ENCODE measurements at places on chromosomes 5 and 9.

DNA sequence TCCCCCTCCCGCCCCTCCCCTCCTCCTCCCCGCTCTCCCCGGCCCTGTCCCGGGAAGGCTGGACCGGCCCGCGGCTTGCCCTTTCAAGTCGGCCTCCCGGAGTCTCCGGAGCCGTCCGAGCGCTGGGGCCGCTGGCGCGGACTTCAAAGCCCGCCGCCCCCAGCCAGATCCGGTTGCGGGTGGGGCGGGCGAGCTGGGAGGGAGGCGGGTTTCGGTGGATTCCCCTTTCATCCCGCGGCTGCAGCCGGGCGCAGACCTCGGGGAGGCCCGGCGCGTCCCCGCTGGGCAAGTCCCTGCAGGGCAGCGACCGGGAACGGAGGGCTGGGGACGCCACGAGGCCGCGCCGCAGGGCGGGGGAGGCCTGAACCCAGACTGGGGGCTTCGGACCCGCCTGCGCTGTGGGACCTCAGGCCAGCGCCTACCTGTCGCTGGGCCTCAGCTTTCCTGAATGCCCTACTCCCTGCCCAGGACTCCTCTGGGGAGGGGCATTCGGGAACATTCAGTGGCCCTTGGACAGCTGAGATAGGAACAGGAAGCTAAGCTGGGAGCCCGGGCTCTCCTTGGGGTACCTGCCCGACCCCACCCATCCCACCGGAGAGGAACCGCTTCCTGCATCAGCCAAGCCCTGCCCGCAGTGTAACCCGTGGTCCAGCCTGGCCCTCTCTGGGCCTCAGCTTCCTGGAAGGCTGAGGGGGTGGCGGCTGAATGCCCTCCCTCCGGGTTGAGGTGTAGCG lies 23.4 kb downstream of the C9orf50 start:
- DNase-seq: no peak

DNA sequence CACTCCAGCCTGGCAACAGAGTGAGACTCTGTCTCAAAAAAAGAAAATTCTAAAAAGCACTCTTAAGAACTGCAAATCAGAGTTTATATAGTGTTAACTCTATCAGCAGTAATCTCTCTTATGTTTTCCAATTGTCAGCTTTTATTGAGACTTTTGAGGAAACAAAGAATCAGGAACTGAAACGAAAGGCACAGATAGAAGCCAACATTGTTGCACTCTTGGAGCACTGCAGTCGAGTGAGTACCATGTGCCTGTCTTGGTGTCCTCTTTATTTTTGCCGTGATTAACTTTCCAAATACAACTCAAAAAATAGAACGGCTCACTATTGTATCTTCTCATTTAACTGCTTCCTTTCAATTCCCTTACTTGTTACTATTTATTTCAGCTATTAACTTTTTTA lies 41.7 kb upstream of the LRRC19 start:
- DNase-seq: no peak

DNA sequence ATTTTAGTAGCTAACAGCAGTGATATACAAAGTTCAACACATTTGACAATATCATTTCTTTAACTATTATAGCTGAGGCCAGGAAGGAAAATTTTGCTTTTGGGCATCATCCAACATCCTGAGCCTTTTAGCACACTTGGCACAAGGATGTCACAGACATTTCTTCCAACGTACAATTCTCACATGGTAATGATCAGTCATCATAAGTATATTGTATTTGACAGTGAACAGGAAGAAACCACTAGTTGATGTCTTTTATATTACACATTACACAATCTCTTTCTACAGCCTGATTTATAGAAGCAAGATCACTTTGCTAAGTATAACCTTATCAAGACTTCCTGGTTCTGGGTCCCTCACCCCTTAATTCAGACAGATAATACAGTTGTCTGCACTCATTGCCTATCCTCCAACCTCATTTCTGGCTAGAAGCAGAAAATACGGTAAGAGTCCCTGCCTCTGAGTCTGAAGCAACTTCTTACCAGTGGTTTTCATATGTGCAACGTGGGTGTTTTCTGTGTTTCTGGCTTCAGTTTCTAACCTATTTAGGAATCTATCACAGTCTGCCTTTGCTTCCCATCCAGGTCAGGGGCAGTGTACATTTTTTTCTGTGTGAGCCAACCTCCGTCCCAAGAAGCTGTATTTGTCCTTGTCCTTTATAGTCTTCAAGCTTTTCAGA lies 167.8 kb downstream of the PAM start:
- no peak for DNase-seq

DNA sequence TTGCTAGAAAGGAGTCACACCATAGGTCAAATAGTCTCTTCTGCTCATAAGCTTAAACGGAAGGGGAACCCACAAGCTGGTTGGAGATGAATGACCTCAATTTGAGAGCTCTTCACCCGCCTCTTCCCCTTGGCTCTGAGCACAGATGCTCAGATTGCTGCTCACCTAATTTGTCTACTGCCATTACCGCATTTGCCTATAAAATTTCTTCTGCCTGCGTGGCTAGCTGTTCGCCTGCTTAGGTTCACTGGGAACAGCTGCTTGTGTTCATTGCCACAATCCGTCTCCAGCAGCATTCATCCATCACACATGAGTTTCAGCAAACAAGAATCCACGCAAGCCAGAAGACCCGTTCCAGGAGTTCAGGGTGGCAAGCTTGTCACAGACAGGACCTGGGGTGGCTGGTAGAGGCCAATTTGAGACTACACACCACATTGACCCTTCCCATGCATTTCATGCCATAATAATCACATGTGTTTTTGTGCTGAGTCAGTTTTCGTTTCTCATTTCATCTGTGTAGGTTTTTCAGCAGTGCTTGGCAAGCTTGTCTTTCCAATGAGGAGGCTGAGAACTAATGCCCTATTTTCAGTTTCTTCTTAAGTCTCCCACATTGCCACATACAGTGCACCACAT lies 50.2 kb upstream of the DNAH5 start:
- no peak for DNase-seq

DNA sequence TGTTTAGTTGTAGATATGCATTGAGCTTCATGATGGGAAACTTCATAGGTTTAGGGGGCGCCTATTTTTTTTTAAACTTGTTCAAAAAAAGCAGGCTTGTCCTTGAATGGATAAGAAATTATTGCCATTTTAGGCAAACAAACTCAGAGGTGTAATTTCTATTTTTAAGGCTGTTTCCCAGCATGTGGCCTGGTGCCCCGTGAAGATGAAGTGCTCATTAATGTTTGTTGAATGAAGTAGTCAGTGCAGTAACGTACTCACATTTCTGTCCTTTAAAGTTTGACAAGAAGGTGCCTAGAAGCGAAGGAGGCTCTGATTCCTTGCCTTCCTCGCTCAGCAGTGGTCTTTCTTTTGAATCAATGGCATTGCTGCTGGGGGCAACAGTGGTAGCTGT lies 54.3 kb downstream of the ZNF618 start:
- no peak for DNase-seq

DNA sequence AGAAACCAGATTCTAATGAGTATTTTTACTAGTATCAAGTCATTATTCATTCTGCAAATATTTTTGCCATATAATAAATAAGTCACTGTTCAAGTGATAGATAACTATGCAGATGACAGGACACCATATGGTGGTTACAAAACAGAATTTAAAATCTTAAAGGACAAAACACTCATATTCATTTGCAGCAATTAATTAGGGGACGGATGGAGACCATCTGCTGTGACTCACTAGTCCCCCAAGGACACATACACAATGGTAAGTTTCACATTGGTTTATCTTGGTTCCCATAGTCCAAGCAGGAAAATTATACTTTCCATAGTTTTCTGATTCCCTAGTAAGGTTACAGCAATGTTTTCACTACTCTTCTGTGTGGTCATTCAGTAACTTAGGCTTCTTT lies 28.4 kb upstream of the SPATA31C2 start:
- no peak for DNase-seq

DNA sequence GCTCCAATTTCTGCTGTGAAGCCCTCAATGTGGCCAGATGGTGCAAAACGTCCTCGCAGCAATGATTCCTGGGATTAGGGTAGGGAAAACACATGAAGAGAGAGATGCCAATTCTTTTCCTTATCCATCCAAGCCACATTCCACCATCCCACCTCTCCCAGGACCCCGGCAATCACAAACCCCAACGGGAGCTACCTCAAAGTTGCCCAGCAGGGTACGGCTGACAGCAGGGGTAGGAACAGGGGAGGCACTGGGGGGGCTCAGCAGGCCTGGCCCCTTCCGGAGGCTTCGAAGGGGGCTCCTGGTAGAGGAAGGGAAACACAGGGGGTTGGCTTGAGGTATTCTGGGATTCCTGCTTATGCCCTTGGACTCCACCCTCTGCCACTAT lies 3.4 kb upstream of the STOML2 start:
- no peak for DNase-seq
